CMK (cell line): ENCODE measurements at places on chromosomes 6 and 20.

GRCh38 chr6:111494951-111495635 lies 12.1 kb upstream of the REV3L start:
- DNase-seq, result no peak

DNA sequence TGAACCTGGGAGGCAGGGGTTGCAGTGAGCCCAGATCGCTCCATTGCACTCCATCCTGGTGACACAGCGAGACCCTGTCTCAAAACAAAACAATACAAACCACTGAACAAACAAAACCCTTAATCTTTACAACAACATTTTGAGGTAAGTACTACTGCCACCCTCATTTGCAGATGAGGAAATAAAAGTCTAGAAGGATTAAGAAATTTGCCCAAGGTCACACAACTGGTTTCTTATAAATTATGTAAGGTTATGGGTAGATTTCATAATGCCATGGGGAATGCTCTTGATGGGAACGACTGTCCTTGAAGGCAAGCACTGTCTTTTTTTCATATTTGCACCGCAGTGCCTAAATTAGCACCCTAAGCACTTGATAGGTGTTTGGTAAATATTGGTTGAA lies 13.8 kb upstream of the B4GALT5 start:
- DNase-seq, result no peak

- DNase-seq, result no peak
Observed at GRCh38 chr6:24854077-24854666, 55.5 kb upstream of the ARMH2 start.

DNA sequence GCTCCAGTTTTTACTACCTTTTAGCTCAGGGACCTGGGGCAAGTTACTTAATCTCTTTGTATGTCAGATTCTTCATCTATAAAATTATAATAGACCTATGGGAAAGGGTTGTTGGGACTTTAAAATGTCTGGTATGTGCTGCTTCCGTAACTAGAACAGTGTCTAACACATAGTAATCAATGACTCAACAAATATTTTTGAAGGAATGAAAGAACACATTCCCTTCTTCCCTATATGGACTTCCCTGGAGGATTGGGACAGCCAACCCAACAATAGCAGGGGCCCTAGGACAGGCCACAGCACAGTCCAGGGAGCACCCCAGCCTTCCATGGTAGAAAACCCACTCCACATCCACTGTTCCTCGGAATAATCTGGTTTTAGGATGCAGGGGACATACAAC lies 50.7 kb upstream of the TPD52L1 start:
- no peak for DNase-seq

GRCh38 chr20:59421089-59421488 lies 120.7 kb downstream of the EDN3 start:
- DNase-seq, result no peak

DNA sequence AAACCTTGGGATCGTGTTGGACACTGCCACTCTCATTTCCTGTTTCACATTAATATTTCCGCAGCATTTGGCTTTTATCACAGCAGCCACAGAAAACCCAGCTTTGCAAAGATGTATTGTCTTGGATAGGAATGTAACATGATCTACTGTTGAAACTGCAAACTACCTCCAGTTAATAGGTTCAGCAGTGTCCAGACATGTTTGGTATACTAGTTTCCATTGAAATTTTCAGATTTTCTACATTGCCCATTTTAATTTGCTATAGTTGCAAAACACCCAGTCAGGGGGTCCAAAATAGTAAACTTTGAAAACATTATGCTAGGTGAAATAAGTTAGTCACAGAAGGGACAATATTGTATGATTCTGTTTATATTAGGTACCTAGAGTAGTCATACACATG lies 3.3 kb downstream of the ANKRD6 start:
- DNase-seq, result no peak

DNA sequence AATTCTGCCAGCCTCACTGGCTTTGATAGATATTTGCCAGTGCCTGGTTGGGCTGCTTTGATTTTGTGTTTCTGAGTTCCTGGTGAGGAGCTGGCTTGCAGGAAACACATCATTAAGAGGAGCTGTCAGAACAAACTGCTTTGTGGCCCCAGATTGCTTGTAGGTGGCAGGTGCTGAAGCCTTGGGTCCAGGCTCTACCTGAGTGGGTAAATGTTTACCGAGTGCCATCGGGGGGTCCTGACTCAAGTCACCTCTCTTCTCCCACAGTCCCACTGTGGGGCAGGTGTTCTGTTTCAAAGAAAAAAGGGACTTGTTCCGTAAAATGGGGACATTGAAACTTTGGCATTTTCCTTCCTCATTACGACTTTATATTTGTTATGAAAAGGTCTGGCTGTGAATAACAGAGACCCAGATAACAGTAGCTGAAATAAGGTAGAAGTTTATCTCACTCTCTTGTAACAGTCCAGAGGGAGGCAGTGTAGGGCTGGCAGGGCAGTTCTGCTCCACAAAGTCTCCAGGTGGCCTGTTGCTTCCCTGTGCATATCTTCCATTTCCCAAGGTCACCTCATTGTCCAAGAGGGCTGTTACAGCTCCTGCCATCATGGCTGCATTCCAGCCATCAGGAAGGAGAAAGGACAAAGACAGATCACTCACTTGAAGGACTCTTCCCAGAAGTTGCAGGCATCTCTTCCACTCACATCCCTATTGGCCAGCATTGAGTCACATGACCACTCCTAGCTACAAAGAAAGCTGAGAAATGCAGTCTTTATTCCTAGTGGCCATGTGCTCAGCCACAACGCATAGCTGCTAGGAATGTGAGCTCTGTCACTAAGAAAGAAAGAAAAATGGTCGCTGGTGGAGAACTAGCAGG lies 149.9 kb upstream of the KCNG1 start:
- DNase-seq, result no peak

- no peak for DNase-seq
Observed at GRCh38 chr6:52887910-52888524, 21.5 kb downstream of the GSTA3 start.

GRCh38 chr6:24655215-24655614 lies 9.2 kb upstream of the KIAA0319 start:
- DNase-seq, result no peak

DNA sequence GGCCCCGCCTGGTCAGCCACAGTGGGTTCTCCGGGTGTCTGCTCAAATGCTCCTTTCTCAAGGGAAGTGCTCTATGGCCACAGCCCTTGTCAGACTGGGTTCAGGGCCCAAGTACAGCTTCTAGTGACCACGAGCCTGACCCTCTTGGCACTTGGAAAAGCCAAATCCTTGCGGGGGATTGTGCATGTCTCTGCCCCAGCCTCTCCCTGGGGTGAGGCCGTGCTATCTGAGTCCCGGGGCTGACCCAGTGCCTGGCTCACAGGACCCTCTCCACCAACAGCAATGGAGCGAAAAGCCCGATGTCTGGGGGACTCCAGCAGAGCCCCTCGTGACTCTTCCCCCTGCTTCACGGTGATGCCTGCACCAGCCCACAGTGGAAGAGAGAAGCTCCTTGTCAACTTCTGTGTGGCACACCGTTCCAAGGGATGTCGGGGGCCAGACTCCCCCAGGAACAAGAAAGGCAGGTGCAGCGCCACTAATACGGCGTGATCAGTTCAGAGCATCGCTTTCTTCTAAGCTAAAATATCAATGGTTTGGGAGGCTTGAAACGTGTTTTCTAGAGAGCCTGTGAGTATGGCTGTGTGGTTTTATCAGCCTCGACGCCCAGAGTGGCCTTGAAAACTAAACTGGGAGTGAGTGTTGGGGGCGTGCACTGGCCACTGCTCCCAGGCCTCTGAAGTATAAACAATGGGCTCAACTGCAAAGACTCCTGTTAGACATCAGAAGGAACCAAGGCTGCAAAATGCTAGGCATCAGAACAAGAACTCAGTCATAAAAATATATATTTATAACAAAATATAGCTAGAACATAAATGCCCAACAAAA lies 51.9 kb downstream of the DLL1 start:
- no peak for DNase-seq

- DNase-seq, result no peak
Observed at GRCh38 chr6:52375780-52376556, 14.0 kb downstream of the PAQR8 start.

- DNase-seq, result no peak
Observed at GRCh38 chr6:83443516-83443915, 12.7 kb upstream of the ME1 start.

DNA sequence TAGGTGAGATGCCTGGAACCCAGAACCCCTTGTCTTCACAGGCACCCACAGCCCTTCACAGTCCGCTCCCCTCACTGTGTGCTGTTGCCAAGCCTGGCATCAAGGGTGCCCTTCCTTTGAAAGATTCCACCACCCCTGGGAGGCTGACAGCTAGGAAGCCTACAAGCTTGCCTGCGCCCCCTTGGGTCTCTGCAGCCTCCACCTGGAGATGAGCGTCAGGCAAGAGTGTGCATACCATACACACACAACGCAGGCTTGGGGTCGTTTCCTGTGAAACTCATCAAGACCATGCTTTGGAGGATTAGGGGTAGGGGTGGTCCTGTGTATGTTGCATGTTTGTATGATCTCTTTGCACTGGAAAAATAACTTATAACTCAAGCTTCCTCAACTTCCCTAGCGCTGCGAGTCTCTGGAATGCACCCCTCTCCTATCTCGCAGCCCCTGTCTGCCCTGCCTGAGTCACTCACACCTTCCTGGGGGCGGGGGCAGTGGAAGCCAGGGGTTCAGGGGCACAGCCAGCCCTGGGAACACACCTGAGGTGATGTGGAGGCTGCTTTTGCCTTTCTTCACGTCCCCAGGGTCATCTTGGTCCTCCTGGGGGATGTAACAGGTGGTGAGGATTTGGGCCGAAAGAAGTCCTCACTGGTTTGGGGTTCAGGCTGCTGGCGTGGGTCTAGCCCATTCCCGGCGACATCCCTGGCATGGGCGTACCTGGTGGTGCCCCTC lies 67.2 kb downstream of the SSR1 start:
- no peak for DNase-seq

DNA sequence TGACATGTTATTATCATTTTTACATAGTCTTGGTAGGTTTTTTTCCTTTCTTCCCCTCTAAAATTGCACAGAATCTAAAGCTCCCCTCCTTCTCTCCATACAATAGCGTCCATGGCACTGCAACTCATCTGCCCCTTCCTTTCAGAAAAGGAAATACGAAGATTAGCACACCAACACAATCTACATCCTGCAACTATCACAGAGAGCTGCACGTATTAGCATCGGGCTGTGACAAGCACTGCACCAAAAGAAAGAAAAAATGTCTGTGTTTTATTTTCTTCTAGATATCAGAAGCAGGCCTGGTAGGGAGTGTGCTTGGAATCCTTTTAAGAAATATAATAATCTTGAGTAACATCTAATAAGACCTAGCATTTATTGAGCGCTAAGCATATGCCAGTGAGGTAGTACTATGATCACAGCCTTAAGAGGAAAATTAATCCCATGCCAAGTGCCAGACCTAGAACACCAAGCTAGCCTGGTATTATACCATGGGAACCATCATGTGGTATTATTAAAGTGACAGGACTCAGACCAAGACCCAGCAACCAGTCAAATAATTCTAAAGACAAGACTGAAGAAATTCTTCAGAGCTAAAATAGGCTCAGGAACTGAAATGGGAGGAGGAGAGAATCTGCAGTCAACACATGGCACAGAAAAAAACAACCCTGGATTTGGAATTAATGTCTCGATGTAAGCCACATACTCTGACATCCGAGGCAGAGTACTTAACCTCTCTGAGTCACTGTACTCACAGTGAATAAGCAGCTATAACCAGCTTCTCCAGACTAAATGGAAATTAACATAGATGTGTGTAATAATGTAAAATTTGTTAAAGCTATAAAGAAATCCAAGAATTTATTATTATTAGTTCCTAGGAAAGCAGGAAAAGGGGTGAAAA lies 124.3 kb downstream of the IPCEF1 start:
- DNase-seq, result no peak

- DNase-seq, result no peak
Observed at GRCh38 chr20:6590891-6591637, 176.4 kb upstream of the BMP2 start.
